ENCODE measurements at places on chromosomes 6 and 20.

DNA sequence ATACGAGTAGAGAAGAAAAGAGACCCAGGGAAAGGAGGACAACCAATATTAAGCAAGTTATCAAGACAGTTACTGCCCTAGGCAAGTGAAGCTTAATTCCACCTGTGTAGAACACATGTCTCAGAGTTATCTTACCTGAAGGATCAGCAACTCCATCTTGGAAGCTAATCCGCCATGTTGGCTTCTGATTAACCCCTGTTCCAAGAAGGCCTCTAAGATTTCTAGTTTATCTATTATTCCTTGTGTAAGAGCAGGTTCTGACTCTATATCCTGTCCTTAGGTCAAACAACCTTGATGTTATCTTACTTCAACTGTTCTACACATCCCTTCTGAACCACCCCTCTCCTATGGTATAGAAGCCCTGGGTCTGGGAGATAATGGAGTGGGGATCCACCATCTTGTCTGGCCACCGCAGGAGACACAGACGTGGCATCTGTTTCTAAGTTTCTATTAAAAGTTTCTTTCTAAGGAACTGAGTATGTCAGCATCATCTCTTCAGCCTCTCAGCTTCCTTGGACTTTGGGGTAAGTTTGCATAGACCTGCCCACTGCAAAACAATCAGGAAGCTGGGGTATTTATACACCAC lies 27.7 kb upstream of the PTPN1 start:
- no peak for DNase-seq

DNA sequence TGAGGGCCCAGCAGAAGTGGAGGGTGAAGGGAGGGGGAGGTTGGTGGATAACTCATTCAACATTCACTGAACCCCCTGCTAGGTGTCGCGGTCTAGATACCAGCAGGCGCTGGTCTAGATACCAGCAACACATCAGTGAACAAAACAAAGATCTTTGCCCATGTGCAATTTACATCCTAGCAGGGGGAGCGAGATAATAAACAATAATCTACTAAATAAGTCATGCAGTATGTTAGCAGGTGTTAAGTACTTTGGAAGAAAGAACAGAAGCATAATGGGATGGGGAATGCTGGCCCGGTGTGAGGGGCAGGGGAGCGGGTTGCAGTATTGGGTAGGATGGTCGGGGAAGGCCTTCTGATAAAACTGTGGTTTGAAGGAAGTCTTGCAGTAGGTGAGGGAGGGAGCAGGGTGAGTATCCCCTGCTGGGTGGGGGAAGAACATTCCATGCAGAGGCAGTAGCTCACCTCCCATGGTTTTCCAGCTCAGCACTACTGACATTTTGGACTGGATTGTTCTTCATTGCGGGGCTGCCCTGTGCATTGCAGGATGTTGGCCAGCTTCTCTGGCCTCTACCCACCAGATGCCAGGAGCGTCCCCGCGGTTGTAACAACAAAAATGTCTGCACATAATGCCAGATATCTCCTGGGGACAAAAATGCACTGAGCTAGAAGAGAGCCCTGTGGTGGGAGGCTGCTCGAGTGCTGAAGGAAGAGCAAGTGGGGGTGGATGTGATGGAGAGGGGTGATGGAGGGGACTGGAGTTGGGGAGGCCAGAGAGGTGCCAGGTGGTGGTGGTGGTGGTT lies 117.3 kb downstream of the TOX2 start:
- DNase-seq, result no peak

DNA sequence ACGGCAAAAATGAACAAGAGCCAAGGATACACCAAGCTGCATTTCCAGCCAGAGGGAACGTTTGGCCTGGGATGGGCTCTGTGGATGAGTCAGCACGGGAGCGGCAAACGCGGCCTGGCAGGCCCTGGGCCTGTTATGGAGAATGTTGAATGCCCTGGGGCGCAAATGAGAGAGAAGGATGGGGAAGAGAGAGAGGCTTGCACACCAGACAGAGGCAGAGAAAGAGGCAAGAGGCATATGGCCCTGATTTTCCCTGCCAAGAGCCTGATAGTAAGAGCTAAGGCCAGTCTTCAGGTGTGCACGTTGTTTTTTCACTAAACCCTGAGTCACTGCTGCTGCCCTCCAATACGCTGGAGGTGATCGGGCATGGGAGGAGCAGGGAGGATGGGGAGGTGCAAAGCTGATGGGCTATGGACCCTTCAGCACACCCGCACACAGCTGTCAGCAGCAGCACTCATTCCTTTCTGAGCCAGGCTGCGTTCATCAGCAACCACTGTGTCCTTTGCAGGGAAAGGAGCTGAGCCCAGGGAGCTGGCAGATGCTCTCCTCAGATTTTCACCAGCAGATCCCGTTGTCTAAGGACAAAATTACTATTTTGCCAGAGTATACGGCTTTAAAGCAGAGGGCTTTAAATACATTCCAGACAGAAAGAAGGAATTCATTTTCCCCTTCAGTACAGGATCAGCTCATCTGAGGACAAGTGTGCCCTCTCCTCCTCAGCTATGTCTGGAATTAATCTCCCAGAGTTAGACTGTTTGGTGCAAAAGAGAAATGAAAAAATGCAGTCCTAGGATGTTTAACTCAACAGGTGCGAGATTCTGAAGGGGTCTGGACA lies 61.7 kb upstream of the SLC22A23 start:
- no peak for DNase-seq

DNA sequence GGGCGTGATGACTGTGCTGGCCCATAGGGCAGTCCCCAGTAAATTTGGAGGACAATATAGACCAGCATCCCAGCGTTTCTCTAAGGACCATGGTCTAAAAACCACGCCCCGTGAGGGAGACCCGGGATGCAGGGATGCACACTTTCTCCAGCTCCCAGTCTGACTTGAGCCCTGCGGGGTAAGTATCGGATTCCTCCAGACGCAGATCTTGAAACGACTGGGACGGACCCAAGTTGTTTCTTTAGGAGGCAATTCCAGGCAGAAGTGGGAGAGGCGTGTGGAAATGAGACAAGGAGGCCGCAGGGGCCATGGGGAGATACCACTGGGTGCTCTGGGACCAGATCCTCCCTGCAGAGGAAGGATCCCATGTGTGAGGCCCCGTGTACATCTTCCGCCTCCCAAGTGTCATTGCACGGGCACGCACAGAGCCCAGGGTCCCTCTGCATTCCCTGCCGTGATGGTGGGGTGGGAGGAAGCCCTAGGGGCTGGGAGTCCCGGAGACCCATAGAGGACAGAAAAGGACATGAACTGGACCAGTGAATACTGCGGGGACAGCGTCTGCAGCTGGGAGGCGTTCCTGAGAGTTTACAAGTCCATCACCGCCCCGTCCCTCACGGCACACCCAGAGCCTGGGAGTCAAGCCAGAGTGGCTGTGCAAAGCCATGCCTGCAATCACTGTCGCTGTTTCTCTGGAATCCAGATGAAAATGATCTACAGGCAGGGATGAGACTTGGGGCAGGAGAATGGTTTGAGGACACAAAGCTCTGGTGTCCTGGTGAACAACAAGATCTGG lies 522.9 kb downstream of the CDH26 start:
- DNase-seq, result no peak

GRCh38 chr6:16805243-16805950 lies 44.1 kb upstream of the ATXN1 start:
- no peak for DNase-seq

DNA sequence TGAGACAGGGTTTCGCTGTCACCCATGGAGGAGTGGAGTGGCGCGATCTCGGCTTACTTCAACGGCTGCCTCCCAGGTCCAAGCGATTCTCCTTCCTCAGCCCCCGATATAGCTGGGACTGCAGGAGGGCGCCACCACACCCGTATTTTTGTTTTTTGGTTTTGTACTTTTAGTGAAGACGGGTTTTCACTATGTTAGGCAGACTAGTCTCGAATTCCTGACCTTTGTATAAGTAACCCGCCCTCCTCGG lies 115.4 kb upstream of the BTN3A2 start:
- DNase-seq, result no peak

GRCh38 chr6:7234547-7234946 lies 78.5 kb downstream of the SSR1 start:
- no peak for DNase-seq

GRCh38 chr6:143675946-143676345 lies 1.8 kb upstream of the PHACTR2 start:
- DNase-seq, result no peak

DNA sequence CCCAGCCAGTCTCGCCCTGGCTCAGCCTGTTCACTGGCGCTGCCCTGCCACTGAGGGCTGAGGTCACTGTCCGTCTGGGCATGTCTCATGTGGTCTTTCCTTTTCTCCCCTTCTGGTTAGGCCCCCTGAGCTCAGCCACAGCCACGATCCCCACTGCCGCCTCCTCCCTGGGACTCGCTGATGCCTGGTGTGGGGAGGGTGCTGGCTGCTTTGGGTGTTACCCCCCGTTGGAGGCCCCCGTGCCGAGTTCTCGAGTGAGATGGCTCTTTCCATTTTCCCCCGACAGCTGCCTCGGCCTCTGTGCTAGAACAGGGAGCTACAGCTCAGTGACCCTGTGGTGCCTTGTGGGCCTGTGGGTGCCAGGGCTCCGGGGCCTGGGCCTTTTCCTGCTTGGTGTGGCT lies 14.9 kb upstream of the TCFL5 start:
- DNase-seq, result no peak

DNA sequence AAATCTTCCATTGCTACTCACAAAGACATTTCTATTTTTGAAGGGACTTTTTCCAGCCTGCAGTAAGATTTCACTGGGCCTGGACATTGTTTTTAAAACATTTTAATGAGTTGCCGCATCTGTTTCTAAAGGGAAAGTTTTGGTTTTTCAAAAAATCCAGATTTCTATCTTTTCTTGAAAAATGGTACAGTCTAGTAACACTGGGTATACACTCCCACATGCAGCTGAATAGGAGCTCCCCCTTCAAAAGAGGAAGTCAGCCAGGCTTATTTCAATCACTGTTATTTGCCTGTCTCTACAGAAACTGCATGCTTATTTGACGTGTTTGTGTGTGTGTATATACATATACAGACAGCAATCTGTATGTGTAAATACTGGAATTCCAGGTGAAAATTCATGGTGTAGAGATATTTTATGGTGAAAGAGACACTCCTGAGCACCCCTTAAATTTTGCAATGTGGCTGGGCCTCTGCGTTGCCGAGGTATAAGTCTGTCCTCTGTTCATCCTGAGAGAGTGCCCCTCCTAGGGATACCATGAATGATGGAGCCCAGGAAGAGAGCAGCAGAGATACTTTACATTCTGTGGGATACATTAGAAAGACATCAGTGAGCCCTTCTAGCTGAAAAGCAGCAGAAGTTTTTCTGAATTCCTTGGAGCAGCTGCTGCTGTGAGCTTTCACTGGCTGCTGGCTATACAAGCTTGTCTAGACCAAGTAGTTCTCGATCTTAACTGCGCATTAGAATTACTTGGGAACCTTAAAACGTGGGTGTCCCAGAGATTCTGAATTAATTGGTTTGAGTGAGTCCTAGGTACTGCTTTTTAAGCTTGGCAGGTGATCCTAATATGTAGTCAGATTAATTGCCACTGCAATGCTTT lies 12.0 kb upstream of the ABRACL start:
- DNase-seq, result no peak

GRCh38 chr6:139695361-139695760 lies 320.9 kb upstream of the CITED2 start:
- DNase-seq, result no peak

DNA sequence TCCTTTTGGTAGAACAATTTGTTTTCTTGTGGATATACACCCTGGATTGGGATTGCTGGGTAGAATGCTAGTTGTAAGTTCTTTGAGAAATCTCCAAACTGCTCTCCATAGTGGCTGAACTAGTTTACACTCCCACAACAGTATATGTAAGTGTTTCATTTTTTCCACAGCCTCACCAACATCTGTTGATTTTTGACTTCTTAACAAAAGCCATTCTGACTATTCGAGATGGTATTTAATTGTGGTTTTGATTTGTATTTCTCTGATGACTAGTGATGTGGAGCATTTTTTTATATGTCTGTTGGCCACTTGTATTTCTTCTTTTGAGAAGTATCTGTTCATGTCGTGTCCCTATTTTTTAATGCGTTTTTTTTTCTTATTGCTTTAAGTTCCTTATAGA lies 444.1 kb downstream of the CBLN4 start:
- DNase-seq, result no peak

GRCh38 chr6:17842934-17843821 lies 136.5 kb upstream of the NUP153 start:
- no peak for DNase-seq

- no peak for DNase-seq
These were observed 77.2 kb downstream of the CD164 start for GRCh38 chr6:109305028-109305427.

DNA sequence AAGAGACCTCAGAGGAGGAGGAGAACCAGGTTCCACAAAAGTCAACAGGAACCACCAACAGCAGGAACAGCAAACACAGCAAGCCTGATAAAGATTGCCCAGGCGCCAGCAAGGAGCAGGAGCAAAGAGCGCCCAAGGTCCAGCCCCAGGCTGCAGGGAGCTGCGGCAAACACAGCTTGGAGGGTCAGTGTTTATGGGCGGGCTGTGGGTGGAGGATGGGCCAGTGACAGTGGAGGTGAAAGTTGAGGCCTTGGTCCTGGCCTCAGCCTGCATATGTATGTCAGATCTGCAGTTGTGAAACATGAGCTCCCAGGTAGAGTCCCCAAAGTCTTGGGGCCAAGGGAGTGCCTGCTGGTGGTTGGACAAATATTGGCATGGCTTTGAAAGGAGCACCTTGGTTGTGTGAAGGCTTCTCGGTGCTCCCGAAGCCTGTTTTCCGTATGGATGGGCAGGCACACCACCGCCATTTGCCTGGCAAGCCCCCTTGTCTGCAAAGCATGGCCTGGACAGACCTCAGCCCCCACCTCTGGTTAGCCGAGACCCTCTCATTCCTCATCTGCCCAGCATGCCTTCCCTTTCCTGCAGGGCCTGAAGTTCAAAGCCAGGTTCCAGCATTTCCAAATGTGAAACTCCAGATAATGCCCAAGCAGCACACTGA lies 2.0 kb upstream of the CAPN11 start:
- no peak for DNase-seq

DNA sequence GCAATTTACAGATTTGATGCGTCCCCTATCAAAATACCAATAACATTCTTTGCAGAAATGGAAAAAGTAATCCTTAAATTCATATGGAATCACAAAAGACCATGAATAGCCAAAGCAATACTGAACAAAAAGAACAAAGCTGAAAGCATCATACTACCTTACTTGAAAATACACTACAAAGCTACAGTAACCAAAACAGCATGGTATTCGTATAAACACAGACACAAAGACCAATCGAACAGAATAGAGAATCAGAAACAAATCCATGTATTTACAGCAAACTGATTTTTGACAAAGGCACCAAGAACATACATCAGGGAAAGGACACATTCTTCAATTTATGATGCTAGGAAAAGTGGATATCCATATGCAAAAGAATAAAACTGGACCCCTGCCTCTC lies 206.5 kb upstream of the PDE10A start:
- no peak for DNase-seq

DNA sequence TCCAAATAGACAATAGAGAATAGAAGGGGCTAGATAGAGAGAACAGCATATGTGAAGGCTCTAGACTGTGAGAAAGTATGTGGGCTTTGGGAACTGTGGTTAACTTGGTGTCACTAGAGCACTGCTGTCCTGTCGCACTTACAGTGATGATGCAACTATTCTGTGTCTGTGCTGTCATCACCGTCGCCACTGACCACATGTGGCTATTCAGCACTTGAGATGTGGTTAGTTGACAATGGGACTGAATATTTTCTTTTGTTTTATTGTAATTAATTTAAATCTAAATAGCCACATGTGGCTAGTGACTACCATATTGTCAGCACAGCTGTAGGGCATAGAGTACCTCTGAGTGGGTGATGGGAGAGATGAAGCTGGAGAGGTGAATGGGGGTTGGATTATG lies 39.0 kb upstream of the IFNGR1 start:
- no peak for DNase-seq

Measured in stimulated activated CD8-positive, alpha-beta memory T cell treated with anti-CD3 and anti-CD28 coated beads, Interleukin-7, amount 100 ng/mL, for 24 hours (primary cell).